Caki2 (cell line): ENCODE measurements at places on chromosomes 16 and 17.

DNA sequence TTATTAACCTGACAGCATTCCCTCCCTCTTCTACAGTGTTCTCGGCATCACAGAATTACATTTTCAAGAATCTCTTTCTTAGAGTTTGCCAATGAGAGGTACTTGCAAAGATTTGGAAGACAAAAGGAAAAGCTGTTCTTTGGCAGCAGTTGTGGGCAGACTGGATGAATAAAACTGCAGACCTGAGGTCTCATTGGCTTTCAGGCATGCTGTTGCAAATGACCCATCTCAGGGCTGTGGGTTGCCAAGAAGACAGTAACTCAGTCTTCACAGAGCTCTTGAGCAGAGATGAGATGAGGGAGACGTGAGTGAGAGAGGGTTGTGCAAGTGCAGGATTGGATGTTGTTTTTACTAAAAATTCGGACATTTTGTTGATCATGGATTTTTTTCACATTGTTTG is 11.3 kb upstream of the USP31 start:
- no peak for DNase-seq

GRCh38 chr17:80071116-80071841 is 30.1 kb upstream of the GAA start:
- no peak for DNase-seq

DNA sequence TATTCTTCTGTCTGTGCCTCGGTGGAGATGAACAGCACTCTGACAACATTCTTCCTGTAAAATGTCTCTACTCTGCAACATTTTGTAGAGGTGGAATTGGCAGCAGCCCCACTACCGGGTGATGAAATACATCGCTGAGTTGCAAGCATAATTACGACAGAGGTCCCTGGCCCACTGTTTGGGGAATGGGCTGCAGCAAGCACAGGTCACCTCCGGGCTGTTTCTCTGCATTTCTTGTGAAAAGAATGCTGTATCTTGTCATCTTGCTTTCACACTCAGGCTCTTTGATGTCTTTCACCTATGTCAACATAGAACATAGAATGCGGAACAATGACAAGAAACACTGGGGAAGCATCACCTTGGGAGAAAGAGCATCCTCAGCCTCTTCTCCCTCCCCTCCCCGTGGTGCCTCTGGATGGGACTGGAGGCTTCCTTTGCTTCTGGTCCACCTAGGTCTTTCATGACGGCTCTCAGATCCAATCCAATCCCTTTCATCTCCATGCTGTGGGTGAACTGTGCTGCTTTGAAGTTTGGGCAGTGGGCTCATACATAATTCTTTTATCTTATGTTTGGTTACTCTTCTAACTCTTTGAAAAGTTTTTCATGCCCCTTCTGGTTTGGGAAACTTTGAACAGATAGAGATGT is 265.0 kb downstream of the PHKB start:
- DNase-seq, result no peak

DNA sequence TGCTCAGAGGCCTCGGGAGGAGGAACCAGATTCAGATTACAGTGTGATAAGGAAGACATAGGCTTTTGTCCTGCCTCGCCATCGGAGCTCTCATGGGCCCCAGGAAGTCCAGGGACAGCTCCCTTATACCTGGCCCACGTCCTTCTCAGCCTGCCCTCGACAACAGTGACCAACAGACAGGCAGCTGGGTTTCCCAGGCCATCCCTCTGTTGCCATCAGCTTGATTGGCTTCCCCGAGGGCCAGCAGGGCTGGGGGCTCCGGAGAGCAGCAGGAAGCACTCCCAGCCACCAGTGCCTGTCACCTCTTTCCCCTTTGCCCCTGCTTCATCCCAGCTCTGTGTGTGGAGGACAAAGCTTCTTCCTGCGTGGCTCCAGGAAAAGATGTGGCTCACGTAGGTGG is 17.6 kb downstream of the CD300A start:
- DNase-seq, result no peak

DNA sequence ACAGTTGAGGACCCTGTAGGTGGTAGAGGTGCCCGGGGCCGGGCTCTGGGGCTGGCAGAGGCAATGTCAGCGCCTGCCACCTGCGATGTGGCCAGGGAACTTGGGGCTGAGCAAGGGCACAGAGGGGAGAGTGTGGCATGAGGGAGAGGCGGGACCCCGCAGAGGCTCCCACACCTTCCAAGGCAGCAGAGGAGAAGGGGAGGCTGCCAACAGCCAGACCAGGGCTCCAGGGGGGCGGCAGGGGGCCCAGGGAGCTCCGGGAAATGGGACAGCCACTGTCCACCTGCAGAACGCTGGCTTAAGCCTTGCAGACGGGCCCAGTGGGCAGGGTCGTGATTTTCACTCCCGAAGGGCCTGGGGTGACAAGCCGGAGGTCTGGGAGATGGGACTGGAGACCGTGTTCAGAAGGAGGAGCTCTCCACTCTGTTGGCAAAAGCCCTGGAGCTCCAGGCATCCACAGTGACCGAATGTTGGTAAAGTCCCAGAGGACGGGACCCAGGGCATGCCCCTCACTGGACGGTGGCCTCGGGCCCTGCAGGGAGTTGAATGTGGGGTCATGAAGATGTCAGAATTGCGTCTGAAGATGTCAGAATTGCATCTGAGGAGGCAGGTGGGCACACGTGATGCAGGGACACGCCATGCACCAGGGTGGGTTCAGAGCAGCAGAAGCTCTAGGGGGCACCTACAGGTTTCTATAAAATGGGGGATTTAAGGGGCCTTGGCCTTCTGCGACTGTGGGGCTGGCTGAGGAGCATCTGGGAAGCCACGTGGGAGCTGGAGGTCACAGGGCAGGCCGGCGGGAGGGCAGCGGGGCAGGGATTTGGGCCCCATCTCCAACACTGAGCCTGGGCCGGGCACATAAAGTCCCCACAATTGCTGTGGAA is 18.6 kb downstream of the CD7 start:
- DNase-seq, result no peak

DNA sequence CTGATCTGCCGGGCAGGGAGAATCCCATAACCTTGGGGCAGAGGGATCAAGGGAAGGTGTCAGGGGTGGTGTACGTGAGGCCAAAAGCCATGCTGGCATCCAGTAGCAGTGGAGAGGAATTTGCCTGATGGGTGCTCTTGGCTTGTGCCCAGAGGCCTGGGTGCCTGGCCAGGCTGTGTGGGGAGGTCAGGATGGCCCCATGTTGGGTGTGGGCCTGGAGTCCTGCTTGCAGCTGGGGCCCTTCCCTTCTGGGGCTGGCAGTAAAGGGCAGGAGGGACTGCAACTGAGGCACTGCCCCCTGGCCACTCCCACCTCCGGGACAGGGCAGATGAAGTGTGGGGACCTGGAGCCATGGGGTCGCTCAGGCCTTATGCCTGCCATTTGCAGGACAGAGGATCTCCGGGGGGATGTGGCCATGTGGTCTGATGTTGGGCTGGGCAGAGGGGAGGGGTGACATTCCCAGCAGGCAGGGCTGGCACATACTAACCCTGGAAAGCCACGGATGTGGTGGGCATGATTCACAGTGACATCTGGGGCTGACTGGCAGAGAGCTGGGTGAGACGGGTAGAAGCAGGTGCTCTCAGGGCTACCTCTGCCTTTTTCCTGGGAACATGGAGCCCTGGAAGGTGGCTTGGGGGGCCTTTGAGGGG is 3.5 kb downstream of the FMNL1 start:
- DNase-seq, result no peak

GRCh38 chr16:73771196-73772064 is 525.2 kb upstream of the PSMD7 start:
- DNase-seq, result no peak

DNA sequence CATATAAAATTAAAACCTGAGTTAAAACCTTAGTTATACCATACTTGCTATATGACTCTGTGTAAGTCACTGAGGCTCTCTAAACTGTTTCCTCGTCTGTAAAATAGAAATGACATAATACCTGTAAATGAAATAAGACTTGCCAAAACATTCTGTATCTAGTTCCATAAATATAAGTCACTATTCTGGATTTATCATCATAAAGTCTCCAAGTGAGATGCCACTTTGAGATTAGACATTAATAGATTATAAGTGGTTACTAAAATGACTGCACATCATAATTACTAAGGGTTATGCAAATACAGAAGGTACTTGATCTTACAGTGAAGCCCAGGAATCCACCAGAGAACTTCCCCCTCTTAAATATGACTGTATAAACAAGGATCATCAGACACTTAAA is 12.0 kb upstream of the BRIP1 start:
- no peak for DNase-seq

DNA sequence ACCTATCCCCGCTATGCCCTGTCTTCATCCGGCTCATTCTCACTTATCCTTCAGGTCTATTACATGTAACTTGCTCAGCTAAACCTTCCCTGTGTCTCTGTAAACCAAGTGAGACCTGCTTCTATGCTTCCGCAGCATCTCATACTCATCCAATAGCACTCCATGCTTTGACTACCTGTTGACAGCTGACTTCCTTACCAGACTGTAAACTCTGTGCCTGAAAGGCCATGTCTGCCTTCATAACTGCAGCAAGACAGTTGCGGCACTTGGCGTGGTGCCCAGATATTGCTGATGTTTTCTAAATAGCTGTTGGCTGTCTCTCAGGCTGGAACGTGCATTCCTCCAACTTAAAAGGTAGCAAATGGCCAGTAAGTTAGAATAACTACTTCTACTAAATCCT is 1.8 kb upstream of the OR1E1 start:
- no peak for DNase-seq

DNA sequence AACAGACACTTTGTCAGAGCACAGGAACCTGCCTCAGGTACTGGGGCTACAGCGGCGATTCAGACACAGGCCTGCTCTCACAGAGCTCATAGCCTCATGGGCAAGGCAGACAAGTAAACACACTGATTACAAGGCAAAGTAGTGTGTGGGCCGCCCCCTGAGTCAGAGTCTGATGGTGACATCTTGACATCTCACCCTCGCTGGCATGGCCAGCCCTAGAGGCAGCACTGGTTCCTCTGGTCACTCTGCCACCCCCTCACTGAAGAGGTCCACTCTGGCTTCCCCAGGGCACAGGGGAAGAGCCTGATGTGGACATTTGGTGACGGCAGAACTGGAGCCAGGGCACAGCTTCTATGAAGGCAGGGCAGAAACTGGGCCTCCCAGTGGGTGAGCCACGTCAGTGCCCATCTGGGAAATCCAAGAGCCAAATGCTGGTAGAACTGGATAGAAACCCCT is 32.9 kb upstream of the TOB1 start:
- no peak for DNase-seq

DNA sequence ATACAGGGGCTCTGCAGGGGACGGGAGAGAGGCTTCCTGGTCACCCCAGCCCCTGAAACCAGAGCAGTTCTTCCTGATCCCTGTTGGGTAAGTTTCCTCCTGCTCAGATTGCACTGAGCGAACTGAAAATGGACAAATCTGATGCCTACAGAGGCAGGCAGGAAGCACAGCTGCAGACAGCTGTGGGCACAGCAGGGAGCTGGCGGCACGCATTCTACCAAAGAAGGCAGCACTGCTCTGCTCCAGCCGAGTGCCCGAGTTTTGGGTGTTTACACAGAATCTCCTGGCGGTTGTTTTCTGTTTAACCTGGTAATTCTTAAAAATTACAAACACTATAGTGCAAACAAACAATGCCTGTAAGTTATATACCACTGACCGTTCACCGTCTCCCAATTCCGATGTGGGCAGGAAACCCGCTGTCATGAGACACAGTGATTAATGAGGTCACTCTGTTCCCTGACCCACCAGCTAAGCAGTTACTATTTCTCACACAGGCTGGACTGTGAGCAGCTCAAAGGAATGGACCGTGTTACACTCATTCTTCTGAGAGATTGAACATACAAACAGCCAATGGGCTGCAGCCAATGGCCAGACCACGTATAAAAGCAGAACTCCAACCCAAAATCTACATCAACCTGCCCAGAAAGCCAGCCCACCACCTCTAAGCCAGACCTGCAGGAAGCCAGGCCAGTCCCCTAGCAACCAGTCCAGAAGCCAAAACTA is 25.5 kb downstream of the NSMCE1 start:
- DNase-seq, result peak; percentile 67

DNA sequence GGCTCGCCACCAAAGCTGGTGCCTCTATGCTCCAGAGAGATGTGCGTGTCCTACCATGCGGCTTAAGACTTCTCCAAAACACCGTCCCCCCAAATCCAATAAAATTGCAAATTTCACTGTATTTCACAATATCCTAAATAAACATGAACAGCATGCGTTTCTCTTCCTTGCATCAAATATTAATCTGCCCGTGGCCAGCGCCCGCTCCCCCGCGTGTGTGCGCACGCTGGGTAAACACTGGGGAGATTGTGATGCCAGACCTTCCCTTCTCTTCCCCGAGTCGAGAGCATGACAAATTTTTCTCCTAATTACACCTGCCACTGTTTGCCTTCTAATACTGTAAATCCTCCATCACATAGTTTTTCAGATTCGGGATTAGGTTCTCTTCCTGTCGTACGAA is 148.1 kb downstream of the MRM1 start:
- DNase-seq, result no peak

- no peak for DNase-seq
Measured at GRCh38 chr16:56193951-56194726, 2.9 kb downstream of the GNAO1 start.

DNA sequence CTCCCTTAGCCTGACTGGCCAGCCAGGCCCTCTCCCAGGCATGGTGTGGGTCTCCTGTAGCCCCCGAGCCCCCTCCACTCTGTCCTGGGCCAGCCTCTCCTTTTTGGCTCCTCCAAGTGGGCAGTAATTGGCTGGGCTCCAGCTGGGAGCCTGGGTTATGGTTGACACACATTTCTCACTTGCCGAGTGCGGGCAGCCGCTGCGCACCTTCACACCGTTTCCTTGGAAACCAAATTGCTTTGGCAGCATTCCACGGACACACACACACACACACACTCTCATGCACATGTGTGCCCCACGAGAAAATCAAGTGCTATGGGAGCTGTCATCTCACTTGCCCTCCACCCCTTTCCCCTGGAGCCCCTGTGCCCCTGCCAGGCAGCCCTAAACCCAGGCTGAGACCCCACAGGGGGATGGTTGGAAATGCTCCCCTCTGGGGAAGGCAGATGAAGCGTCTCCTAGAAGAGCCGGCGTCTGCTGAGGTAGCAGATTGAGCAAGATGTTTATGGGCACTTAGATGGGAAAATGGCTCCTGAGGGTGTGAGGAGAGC is 402.7 kb upstream of the TNRC6C start:
- DNase-seq, result no peak
